ENCODE measurements at places on chromosomes 7 and 10. TPM values are rescaled to one million over a fixed set of nuclear protein-coding genes. Genes with fewer than 3 reads are reported as not detected.

DNA sequence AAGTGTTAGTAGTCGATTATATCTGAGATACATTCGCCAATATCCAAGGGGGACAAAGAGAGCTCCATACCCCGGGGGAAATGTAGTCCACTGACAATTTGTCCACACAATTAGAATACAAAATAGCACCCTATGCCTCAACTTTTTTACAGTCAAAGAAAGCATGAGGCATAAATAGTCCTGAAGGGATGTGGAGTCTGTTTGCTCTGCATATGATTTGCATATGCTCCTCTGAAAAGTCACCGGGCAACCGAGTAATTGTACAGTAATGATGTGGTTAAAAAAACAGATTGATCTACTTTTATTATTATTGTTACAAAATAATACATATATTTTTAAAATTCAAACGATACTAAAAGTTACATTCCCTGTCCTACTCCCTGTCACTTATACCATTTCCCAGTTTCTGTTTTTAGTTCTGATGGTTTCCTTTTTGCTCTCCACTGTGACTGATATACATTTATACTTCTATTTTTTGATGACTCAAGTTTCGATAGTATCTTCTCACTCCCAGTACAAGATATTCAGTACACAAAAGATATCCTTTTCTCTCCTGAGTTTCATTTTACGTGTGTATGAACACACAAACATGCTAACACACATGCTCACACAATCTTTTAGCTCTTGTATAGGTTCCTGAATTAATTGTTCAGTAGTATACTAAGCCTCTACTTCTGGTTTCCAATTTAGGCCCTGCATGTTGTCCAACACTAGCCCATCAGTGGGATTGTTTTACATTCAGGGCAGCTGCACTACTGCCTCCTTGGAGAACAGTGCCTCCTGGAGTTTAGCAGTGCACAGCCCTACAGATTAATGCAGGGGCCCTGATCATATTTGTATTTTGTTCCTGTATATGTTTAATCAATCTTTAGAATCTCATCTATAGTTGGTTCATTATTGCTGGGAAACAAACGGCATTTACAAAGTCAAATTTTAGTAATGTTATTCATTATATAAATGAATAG lies 130.9 kb downstream of the TES start:
- no peak for DNase-seq

- DNase-seq: no peak
Measured at GRCh38 chr7:115435178-115435577, 513.3 kb downstream of the MDFIC start.

DNA sequence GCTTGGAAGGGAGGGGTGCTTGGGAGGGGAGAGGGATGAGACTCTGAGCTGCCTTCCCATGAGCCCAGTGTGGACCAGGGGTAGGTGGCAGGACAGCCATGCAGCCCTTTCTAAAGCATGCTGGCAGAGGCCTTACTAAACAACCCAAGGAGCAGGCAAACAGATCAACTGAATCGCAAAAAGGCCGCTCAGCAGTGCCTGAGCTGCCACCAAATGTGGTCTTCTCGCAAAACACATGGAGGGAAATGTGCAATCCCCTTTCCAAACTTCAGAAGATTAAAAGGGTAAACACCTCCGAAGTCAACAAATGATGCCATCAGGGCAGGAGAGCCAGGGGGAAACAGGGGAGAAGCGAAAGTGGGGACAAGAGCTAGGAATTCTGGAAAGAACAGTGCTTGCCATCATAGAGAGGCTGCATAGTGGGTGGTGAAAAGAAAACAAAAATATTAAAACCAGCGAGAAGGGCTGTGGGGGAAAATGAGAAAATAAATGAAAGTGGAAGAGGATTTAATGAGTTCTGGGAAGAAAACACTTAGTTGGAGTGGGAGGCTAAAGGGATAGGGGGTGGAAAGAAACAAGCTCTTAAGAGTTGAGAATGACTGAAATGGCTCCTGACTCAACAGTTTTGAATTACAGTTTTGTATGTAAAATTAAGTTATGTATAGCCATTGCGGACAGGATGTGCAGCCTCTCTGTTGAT lies 62.2 kb upstream of the ZNF32 start:
- DNase-seq: no peak

Gene UBN2
- total RNA-seq: 6.5 TPM

DNA sequence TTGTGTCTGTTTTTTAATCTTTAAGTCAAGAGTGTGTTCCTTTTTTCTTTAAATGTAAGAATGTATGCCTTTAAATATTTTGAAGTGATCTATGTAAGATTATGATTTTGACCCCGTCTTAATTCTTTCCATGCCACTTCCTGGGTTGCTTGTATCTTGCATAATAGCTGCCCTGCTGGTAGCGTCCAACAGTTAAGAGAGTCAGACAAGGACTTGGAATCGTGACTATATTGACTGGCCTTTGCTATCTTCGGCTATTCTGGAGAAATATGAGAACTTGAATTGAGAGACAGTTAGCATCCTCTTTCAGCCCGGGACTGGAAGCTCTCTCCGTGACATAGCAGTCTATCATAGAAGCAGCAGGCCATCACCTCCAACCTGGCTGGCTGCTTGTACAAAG lies 13.0 kb downstream of the NRP1 start:
- no peak for DNase-seq

- DNase-seq: no peak
Measured at GRCh38 chr10:62632071-62632809, 172.3 kb upstream of the ADO start.

Data from NCI-H460 (cell line).